ENCODE measurements at places on chromosomes 2 and 18. TPM values are rescaled to one million over a fixed set of nuclear protein-coding genes. Genes with fewer than 3 reads are reported as not detected.

Gene CAPN14
- 4.7 TPM for total RNA-seq

Gene ACKR3
- 55.5 TPM for total RNA-seq

Gene CHST9
- total RNA-seq, result 0.74 TPM

Gene UGT1A8
- not detected for total RNA-seq

Gene FAM237A
- not detected for total RNA-seq

Gene TLX2
- 6.6 TPM for total RNA-seq

Gene CDH19
- total RNA-seq, result 18.2 TPM

Gene CELF4
- total RNA-seq, result 2.2 TPM

Gene NEUROD1
- not detected for total RNA-seq

Gene GCG
- total RNA-seq, result not detected

Gene SPC25
- not detected for total RNA-seq

Gene VPS4B
- total RNA-seq, result 30.7 TPM

Gene ZSWIM2
- not detected for total RNA-seq

GRCh38 chr18:60350941-60351340 is 21.6 kb downstream of the MC4R start:
- H3K4me3 ChIP-seq, result no peak overlapping the region
- DNase-seq, result no peak
- no peaks in the 10 kb centered on the region for H3K4me1 ChIP-seq
- H3K36me3 ChIP-seq, result no peaks in the 10 kb centered on the region

GRCh38 chr2:120432976-120433815 is 87.3 kb downstream of the INHBB start:
- no peaks in the 10 kb centered on the region for H3K27me3 ChIP-seq
- no peak overlapping the region for H3K27ac ChIP-seq
- H3K36me3 ChIP-seq, result no peaks in the 10 kb centered on the region
- no peak overlapping the region for H3K4me3 ChIP-seq

- H3K27ac ChIP-seq, result no peak overlapping the region
- H3K4me1 ChIP-seq, result peaks cover 37% of the 10 kb centered on the region
Observed at GRCh38 chr2:10004836-10005235, 38.5 kb upstream of the KLF11 start.

DNA sequence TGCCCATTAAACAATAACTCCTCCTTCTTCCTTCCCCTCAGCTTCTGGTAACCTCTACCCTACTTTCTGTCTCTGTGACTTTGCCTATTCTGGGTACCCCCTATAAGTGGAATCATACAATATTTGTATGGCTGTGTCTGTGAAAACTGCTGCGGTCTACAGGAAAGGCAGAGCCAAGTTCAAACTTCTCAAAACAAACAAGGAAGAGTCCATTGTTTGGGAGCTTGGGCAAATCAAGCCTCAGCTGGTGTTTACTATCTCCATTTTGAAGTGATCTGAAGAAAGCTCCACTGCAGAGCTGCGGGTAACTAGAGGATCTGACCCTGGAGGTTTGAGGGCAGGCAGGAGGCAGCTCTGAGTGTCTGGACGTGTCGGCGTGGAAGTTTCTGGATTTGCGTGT is 48.6 kb upstream of the DAPL1 start:
- no peak for DNase-seq
- H3K27ac ChIP-seq, result no peak overlapping the region
- no peaks in the 10 kb centered on the region for H3K36me3 ChIP-seq
- peaks cover 12% of the 10 kb centered on the region for H3K4me1 ChIP-seq
- no peaks in the 10 kb centered on the region for H3K27me3 ChIP-seq

DNA sequence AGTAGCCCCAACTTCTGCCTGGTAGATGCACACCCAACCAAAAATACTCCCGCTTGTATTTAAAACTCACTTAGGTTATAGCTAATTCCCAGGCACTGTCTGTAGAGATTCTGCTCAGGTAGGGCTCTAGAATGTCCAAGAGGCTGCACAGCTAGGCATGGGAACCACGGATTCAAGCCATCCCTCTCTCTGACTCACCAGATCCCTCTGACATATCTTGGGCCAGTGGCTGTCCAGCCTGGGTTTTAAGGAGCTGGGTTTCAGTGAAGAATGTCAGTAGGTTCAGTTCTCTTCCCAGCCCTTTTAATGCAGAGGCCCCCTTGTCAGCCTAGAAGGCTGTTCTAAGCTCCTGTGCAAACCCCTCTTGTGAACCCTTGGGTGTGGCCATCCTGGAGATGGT is 15.9 kb upstream of the IL1R1 start:
- no peak overlapping the region for H3K4me3 ChIP-seq
- no peaks in the 10 kb centered on the region for H3K27me3 ChIP-seq
- DNase-seq, result no peak
- no peak overlapping the region for H3K27ac ChIP-seq
- no peaks in the 10 kb centered on the region for H3K36me3 ChIP-seq

DNA sequence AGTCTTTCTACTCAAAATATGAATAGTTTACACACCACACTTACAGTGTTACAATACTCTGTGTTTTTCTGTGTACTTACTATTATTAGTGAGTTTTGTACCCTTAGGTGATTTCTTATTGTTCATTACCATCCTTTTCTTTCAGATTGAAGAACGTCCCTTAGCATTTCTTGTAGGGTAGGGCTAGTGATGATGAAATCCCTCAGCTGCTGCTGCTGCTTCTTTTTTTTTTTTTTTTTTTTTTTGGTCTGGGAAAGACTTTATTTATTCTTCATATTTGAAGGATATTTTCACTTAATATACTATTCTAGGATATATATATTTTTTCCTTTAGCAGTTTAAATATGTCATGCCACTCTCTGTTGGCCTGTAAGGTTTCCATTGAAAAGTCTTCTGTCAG is 29.0 kb upstream of the SERPINB2 start:
- H3K27ac ChIP-seq, result no peak overlapping the region
- no peak overlapping the region for H3K4me3 ChIP-seq
- H3K27me3 ChIP-seq, result no peaks in the 10 kb centered on the region
- no peaks in the 10 kb centered on the region for H3K4me1 ChIP-seq
- no peaks in the 10 kb centered on the region for H3K36me3 ChIP-seq

DNA sequence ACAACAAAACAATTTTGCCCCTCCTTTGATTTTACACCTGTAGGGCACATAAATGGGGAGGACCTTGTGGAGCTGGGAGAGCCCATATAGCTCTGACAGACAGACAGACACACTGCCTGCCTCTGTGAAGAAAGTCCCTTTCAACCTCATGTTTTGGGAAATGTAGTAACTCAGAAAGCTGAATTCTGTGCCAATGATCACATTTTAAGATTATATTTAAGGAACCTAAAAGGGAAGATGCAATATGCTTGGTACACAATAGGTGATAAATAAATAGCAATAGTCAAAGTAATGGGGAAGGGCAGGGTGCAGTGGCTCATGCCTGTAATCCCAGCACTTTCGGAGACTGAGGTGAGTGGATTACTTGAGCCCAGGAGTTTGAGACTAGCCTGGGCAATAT is 446.4 kb upstream of the ID2 start:
- no peaks in the 10 kb centered on the region for H3K27me3 ChIP-seq
- no peaks in the 10 kb centered on the region for H3K4me1 ChIP-seq
- H3K4me3 ChIP-seq, result no peak overlapping the region
- no peak for DNase-seq
- no peaks in the 10 kb centered on the region for H3K36me3 ChIP-seq

- H3K4me1 ChIP-seq, result peaks cover 38% of the 10 kb centered on the region
- no peak overlapping the region for H3K4me3 ChIP-seq
- DNase-seq, result no peak
- no peaks in the 10 kb centered on the region for H3K36me3 ChIP-seq
- no peak overlapping the region for H3K27ac ChIP-seq
Observed at GRCh38 chr2:158486150-158486969, 29.6 kb downstream of the PKP4 start.

DNA sequence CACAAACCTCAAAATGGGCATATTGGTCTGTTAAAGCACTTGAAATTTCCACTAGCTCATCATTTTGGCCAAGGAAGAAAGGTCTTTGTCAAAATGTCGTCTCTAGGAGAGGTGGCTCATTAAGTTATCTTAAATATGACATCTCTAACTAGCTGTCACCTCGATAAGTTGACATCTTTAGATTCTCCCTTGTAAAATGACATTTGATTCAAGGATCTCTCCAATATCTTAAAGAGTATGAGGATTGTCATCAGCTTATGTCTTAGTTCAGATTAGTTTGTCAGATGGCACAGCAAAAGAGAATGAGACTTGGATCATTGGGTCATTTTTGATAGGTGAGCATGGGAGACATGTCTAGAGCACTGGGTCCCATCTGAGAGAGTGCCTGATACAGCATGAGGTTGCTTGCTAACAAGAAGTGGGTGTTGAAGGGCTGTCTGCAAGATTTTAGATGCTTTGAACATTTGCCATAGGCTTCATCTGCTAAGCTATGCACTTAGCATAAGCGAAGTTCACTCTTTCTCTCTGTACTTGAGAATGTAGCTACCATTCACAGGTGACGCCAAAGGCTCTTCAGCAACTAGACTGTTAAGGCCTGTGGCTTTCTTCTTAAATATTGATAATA is 12.9 kb downstream of the PTPRM start:
- DNase-seq, result no peak
- H3K4me3 ChIP-seq, result no peak overlapping the region
- no peaks in the 10 kb centered on the region for H3K36me3 ChIP-seq
- H3K27me3 ChIP-seq, result no peaks in the 10 kb centered on the region
- H3K27ac ChIP-seq, result no peak overlapping the region
- H3K4me1 ChIP-seq, result no peaks in the 10 kb centered on the region

DNA sequence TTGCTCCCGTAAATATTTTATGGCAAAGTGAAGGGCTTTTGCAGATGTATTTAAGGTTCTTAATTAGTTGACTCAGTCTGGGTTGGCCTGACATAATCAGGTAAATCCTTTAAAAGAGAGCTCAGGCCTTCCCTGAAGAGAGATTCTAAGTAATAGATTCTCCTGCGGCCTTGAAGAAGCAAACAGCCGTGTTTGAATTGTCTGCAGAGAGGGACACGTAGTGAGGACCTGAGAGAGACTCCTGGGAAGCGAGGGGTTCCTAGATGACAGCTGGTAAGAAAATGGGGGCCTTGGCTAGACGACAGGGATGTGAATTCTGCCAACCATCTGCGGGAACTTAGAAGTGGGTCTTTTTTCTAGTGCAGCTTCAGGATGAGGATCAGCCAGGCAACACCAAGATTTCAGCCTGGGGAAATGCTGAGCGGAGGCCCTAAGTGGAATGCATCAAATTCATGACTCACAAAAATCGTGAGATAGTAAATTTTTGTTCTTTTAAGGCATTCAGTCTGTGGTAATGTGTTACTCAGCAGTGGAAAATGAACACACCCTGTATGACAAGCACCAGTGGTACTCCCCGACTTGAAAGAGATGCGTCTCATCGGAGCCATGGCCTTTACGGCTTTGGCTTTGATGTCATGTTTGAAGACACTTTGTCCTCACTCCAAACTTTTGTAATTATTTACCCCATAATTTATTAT is 62.1 kb upstream of the SMIM21 start:
- H3K4me1 ChIP-seq, result no peaks in the 10 kb centered on the region
- H3K27me3 ChIP-seq, result no peaks in the 10 kb centered on the region
- no peak overlapping the region for H3K27ac ChIP-seq
- no peak for DNase-seq

DNA sequence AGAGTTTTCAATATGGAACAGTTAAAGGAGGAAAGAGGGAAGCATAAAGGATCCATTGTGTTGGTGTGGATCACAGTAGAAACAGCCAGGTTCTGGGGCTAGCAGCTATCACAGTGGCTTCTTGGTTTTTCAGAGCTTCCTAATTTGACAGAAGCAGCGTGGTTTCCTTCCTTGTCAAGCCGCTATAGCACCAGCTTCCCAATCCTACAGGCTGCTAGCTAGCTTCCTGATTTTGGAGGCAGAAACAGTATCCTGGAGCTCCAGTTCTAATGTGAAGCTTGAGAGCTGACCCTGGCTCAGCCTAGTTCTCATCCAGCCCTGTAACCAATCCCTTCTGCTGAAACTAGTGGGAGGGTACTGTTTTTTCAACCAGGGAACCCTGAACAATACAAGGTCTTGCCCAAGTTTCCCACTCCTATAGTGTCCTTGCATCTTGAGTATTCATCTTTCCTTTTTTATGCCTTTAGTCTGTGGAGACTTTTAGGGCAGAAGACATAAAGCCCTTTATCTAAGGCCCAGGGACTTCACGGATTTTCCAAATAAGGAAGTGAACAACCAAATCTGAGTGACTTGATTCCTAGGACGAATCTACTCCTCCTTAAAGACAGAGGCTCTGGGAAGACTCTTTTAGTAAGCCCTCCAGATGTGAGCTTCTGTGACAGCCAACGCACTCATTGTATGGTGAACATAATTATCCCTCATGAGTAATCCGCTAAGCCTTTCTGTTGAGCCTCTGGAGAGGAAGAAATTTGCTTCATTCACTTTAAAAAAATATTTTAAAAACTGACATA is 33.8 kb downstream of the CCDC93 start:
- H3K27me3 ChIP-seq, result no peaks in the 10 kb centered on the region
- H3K36me3 ChIP-seq, result peaks cover 24% of the 10 kb centered on the region
- H3K4me1 ChIP-seq, result peaks cover 7% of the 10 kb centered on the region
- no peak overlapping the region for H3K4me3 ChIP-seq
- no peak for DNase-seq
- H3K27ac ChIP-seq, result no peak overlapping the region

DNA sequence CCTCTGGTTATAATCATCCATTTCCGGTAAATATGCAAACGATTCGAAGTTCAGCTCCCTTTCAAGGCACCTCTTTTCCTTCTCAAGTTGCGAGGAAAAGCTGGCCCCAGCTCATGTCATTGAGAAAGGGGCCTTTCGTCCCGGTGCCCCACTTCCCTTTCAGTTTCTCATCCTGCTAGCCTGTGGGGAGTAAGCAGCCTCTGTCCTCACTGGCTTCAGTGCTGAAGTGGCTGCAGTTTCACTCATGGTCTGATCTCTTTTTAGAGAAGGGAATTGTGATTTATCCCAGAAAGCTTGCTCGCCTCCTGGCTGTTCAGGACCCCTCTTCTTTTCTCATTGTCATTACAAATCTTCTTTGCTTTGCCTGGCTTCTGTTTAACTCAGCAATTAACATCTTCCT is 207.5 kb downstream of the NR4A2 start:
- no peaks in the 10 kb centered on the region for H3K4me1 ChIP-seq
- H3K4me3 ChIP-seq, result no peak overlapping the region
- no peak overlapping the region for H3K27ac ChIP-seq

GRCh38 chr2:109375131-109375561 is 238.6 kb downstream of the SEPTIN10 start:
- H3K4me1 ChIP-seq, result no peaks in the 10 kb centered on the region
- DNase-seq, result no peak
- H3K27me3 ChIP-seq, result no peaks in the 10 kb centered on the region

DNA sequence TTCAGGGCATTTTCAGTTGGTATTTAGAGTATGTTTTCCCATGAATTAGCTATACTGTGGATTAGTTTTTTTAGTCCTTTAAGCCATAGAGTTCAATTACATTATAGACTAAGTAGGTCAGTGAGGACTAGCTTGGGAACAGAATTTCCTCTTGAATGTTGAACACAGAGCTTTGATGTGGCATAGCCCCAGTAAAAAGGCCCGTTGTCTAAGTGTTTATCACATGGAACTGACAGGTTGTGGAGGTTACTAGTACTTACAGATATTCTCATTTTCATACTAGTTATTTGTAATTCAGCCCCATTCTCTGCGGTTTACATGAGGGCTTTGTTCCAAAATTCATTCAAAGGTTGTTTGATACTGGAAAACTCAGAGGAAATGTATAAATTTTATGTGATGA is 6.2 kb downstream of the INSIG2 start:
- DNase-seq, result no peak
- H3K4me1 ChIP-seq, result peaks cover 6% of the 10 kb centered on the region
- H3K4me3 ChIP-seq, result no peak overlapping the region
- H3K27me3 ChIP-seq, result no peaks in the 10 kb centered on the region
- H3K27ac ChIP-seq, result no peak overlapping the region

GRCh38 chr2:65576861-65577601 is 144.6 kb upstream of the SPRED2 start:
- no peak overlapping the region for H3K4me3 ChIP-seq
- no peaks in the 10 kb centered on the region for H3K36me3 ChIP-seq
- peak overlapping the region; percentile 44 for H3K27ac ChIP-seq
- no peak for DNase-seq
- H3K4me1 ChIP-seq, result peaks cover 17% of the 10 kb centered on the region

Data from vagina (tissue), 2 donors.